Endothelial cell of umbilical vein (primary cell): ENCODE measurements at places on chromosomes 3 and 15. TPM values are rescaled to one million over a fixed set of nuclear protein-coding genes. Genes with fewer than 3 reads are reported as not detected.

Gene FAN1
- 11.7 and 12.0 TPM in 2 replicates for total RNA-seq

Gene AGTR1
- not detected in 2 replicates for total RNA-seq

Gene TTBK2
- total RNA-seq = 16.9 and 17.1 TPM in 2 replicates

Gene ACP3
- total RNA-seq = not detected in 2 replicates

Gene CFAP20DC
- 1.9 and 2.1 TPM in 2 replicates for total RNA-seq

Gene FBXW12
- total RNA-seq = not detected in 2 replicates

Gene STARD9
- total RNA-seq = 17.2 and 17.5 TPM in 2 replicates

Gene FOXL2
- 0.12 TPM in 1 of 2 replicates, not detected in the other for total RNA-seq

Gene PFKFB4
- 4.2 and 4.9 TPM in 2 replicates for total RNA-seq

Gene NANOGP8
- not detected in 2 replicates for total RNA-seq

Gene C3orf62
- total RNA-seq = 3.9 and 5.6 TPM in 2 replicates

Gene ZNF385D
- total RNA-seq = not detected in 2 replicates

Gene ADAMTS9
- 22.6 and 23.9 TPM in 2 replicates for total RNA-seq

Gene MNS1
- total RNA-seq = 2.3 and 2.6 TPM in 2 replicates

Gene ZPLD1
- not detected in 2 replicates for total RNA-seq

Gene SEMA7A
- 1.3 and 1.7 TPM in 2 replicates for total RNA-seq

Gene ULK3
- total RNA-seq = 29.0 and 36.0 TPM in 2 replicates

Gene SNTN
- not detected in 2 replicates for total RNA-seq

Gene CPLX3
- total RNA-seq = 0.16 TPM in 1 of 2 replicates, not detected in the other

Gene CFAP100
- not detected in 2 replicates for total RNA-seq

Gene RNF168
- 32.9 and 34.9 TPM in 2 replicates for total RNA-seq

Gene RHOV
- total RNA-seq = 0.18 and 0.20 TPM in 2 replicates

Gene MYL3
- total RNA-seq = not detected in 2 replicates

Gene TGM4
- 0.24 and 0.39 TPM in 2 replicates for total RNA-seq

Gene ANAPC13
- 50.8 and 58.6 TPM in 2 replicates for total RNA-seq

Gene OR5K2
- total RNA-seq = not detected in 2 replicates

Gene FBXL22
- total RNA-seq = not detected in 2 replicates

Gene SPTSSB
- total RNA-seq = not detected in 2 replicates

Gene CIP2A
- 28.7 and 33.7 TPM in 2 replicates for total RNA-seq

Gene CDHR4
- total RNA-seq = not detected in 2 replicates

Gene CYP8B1
- total RNA-seq = not detected in 2 replicates

Gene UROC1
- not detected in 2 replicates for total RNA-seq

Gene CLDN11
- 344 and 395 TPM in 2 replicates for total RNA-seq

Gene CHST2
- 2.5 and 6.5 TPM in 2 replicates for total RNA-seq

Gene LSAMP
- total RNA-seq = not detected in 2 replicates

Gene DLG1
- total RNA-seq = 66.0 and 80.1 TPM in 2 replicates

Gene MCF2L2
- total RNA-seq = 0.99 and 1.1 TPM in 2 replicates

Gene DUOXA2
- not detected in 2 replicates for total RNA-seq

Gene SCN5A
- 13.1 and 20.0 TPM in 2 replicates for total RNA-seq

Gene CLDN16
- total RNA-seq = not detected in 2 replicates

Gene PROS1
- 5.2 and 6.0 TPM in 2 replicates for total RNA-seq

Gene CRTAP
- 198 and 204 TPM in 2 replicates for total RNA-seq

Gene ROPN1B
- not detected in 2 replicates for total RNA-seq

Gene SKIL
- total RNA-seq = 135 and 149 TPM in 2 replicates

Gene NMNAT3
- total RNA-seq = 0.12 and 0.60 TPM in 2 replicates

Gene GOLGA6D
- not detected in 2 replicates for total RNA-seq

Gene NTRK3
- not detected in 2 replicates for total RNA-seq

Gene GOLGA8G
- not detected in 2 replicates for total RNA-seq
